HepG2 (cell line): ENCODE measurements at places on chromosomes 1 and 21. TPM values are rescaled to one million over a fixed set of nuclear protein-coding genes. Genes with fewer than 3 reads are reported as not detected.

DNA sequence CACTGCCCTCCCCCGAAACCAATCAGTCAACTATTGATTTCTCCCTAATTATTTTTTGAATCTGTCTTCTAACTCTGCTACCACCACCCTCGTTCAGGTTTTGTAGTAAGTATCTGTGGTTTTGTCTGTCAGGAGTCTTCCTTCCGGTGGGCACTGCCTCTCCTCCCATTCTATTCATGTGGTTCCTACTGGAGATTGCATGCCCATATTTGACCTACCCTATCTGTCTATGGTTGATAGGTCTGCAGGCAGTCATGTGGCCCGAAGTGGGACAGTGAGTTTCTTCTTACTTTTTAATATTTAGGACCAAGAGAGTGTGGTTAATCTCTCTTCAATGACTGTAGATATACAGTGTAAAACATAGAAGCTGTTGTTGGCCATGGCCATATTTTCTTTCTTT, 17.8 kb upstream of the MAST2 start:
- no peak for DNase-seq

GRCh38 chr1:163046071-163046470, 23.1 kb upstream of the RGS4 start:
- no peak for DNase-seq

DNA sequence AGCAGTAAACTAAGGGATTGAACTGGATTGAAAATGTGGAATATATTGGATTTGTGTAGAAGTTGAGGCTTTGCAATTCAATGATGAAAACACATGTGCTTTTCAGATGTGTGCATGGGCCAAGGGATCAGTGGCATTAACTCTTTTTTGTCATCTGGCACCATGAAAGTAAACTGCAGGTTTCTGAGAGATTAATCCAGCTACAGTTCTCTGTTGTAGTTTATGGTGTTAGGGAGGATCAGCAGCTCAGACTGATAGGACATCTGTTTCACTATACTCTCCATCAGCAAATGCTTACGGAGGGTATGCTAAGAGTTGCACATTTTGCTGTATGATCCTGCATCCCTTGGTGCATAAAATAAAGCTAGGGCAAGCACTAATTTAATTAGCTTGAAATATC, 82.6 kb downstream of the C1orf21 start:
- DNase-seq, result no peak

Gene GPR25
- polyA plus RNA-seq, result not detected in 2 replicates

GRCh38 chr1:62687903-62688686, at the start of gene DOCK7:
TSS of gene DOCK7 (minus strand) at chr1:62688386. CDS start at chr1:62688264, 122 bp downstream.
- peak; percentile 48 for DNase-seq

- no peak for DNase-seq
Observed at GRCh38 chr1:66415866-66416265, 118.1 kb upstream of the SGIP1 start.

DNA sequence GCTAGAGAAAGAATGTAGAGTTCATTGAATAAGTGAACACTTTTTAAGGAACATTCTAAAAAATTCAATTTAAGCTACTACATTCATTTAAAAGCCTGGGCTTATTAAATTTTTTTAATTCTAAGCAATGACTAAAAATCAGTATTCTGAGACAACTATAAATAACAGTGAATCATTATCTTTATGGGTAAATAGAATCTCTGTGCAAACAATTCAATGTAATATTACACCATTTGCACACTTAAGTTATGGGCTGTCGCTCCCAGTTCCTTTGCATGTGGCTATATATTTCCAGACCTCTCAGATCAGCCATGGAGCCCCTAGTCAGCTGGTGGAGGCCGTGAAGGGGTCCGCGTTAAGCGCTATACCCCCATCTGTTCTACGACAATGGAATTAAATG, 65.1 kb downstream of the KCNK1 start:
- DNase-seq, result no peak

DNA sequence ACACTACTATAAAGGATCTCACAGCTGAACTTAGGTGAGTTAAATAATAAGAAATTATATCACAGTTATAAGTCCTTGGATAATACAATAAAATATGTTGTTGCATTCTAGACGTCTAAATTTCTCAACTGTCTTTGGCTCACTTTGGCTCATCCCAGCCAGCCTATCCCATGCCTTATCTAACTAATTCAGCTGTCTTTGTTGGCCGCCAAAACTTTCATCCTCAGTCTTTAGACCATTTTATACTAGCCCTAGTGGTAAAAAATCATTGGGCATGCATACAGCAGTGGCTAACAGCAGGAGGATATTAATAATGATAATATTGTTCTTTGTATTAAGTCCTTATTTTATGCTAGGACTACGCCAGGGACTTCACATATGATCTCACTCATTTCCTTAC, 59.3 kb downstream of the CCDC18 start:
- no peak for DNase-seq

Gene KRTAP11-1
- polyA plus RNA-seq, result not detected in 2 replicates

Gene KCNK2
- polyA plus RNA-seq, result not detected in 2 replicates

Gene PLXNA2
- 2.1 TPM in 2 replicates for polyA plus RNA-seq

- no peak for DNase-seq
Observed at GRCh38 chr1:245316784-245317183, 162.0 kb downstream of the KIF26B start.

GRCh38 chr1:14371771-14372497, 226.6 kb upstream of the KAZN start:
- DNase-seq, result no peak

- DNase-seq, result no peak
Observed at GRCh38 chr1:53595906-53596305, 136.7 kb downstream of the DMRTB1 start.

Gene LDLRAD1
- 13.5 and 14.0 TPM in 2 replicates for polyA plus RNA-seq

DNA sequence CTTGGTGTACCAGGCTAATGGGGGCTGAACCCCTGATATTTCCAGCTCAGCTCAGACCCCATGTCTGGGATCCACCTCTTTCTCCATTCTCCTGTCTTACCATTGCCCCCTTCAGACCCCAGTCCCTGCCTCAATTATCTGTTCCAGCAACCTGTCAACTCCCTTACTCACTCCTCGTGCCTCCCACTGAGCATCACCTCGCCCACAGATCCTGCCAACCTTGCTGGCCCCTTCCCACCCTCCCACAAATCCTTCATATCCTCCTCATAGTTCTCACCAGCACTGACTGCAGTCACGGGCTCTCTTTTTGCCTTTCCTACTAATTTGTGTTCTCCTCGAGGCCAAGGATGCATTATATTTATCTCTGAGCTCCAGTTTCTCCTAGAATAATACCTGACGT, 62.9 kb downstream of the TMEM53 start:
- DNase-seq, result no peak

Gene VWA5B1
- not detected in 2 replicates for polyA plus RNA-seq

GRCh38 chr1:18154430-18155194, 47.0 kb downstream of the IGSF21 start:
- no peak for DNase-seq

DNA sequence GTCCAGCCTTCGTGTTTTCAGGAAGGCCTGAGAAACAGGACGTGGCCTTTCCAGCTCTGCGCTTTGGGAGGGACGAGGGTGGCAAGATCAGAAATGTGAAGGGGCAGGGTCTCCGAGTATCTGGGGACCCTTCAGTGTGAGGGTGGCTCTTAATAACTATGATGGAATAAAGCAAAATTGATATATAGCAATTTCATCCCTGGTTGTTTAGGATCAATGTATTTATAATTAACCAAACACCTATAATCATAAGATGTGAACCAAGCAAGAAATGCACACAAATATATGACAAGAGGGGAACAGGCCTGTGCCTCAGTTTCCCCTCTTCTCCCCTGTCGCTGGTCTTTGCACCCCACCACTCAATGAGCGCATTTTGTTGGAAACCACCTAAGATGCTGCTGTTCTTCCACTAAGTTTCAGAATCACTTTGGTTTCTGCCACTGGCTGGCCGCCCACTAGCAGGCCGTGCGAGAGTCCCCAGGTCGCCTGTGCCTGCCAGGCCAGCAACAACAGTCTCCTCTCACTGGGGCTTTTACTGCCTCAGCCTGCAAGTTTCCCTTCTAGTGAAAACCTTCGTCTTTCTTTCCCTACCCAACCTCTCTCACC, 36.6 kb downstream of the UBASH3A start:
- no peak for DNase-seq

DNA sequence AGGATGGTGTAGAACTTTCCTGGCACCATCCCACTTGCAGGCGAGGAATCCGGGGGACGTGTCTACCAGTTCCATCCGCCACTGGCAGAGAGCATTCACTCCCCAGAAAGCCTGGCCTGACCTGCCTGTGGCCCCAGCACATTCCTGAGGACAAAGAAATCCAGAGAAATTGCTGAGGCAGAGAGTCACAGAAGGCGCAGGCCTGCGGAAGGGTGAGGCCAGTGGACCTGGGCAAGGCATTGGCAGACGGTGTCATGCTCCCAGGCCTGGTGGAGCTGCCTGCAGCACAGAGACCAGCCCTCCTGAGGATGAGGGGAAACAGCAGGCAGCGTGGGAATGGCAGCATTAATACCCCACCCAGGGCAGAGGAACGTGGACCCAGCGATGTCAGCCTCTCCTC, 81.2 kb upstream of the F3 start:
- no peak for DNase-seq

Gene ADORA3
- 0.09 TPM in 1 of 2 replicates, not detected in the other for polyA plus RNA-seq

DNA sequence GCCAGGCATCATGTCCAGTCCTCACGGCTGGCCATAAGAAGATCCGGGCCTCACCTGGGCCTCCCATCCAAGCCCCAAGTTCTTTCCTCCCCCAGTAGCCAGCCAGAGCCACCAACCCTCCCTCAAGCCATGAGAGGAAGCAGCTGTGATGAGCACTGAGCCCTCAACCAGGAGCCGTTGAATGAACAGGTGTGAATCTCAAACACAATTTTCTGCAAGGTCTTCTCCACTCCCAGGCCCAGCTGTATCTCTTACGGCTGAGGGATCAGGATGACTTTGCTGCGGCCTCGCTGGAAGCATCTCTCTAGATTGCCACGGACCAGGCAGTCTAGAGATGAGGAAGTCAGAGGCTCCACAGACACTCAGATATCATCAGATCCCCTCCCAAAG, 9.8 kb upstream of the CLDN14 start:
- DNase-seq, result no peak

Gene CLEC20A
- polyA plus RNA-seq, result not detected in 2 replicates

DNA sequence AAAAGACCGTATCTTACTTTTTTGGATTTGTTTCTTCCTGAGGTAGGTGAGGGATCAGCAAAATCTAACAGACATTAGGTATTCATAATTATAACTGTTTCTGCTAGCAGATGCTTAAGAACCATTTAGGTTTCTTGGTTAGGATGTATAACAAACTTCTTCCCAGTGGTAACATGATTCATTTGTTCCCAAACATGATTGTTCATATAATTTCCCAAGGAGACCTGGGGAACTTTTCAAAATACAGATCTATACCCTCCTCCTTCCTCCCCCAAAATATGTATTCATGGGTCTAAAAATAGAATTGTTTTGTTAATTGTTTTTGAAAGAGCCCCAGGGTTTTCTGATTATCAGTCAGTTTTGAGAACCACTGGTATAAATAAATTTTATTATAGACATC, 228.2 kb downstream of the COP1 start:
- no peak for DNase-seq

Gene KRTAP10-4
- not detected in 2 replicates for polyA plus RNA-seq

Gene C8A
- 10.5 and 13.9 TPM in 2 replicates for polyA plus RNA-seq

DNA sequence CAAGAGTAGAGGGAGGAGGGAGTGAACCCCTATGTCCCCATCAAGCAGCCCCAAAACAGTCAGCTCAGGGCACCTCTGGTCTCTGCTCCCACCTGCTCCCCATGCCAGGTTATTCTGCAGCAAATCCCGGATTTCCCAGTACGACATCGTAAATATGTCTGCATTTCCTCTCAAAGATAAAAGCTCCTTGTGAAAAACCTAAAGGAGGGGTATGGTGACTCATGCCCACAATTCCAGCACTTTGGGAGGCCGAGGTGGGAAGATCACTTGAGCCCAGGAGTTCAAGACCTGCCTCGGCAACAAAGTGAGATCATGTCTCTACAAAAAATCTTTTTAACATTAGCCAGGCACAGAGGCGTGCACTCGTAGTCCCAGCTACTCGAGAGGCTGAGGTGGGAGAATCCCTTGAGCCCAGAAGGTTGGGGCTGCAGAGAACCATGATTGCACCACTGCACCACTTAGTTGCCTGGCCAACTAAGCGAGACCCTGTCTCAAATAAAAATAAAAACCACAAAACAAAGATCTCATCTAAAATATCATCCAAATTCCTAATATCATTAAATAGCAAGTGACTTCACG, 7.1 kb downstream of the ACOT7 start:
- DNase-seq, result no peak

DNA sequence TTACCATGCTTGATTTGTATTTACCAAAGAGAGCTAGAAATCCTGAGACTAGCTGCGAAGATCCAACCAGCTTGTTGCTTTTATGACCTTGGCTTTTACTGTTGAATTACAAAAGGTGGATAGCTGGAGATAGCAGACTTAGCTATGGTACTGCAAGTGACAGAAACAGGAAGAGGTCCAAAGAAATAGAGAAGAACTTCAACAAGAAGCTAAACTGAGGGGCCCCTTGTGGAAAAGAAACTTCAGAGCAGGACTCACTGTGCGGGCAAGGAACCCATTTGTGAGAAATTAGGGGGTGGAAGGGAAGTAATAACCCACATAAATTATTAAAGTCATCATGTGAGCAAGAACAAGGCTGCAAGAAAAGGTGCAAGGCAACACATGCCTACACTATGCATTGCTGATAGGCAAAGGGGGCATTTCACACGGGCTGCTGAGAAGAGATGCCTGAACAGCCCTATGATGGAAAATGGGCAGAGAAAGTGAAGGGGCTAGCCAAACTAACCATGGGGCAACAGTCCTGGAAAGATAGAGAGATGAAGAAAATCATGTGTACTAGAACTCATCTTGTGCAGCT, 116.6 kb upstream of the PRDX6 start:
- peak; percentile 4 for DNase-seq

DNA sequence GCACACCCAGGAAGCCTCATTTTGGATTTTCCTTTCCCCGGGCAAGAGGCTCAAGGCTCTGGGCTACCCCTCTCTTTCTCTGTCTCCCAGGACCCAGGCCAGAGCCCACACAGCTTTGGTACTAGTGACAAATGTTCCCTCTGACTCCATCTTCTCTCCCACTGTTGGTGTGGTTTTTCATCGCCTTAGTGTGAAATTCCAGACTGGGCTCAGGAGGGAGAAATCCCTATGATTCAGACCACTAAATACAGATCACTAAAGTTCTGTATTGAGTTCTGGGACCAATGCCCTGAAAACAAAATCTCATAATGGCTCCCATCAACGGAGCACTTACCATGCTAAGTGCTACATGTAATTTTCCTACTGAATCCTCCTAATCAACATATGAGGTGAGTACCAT, 26.1 kb downstream of the IQGAP3 start:
- no peak for DNase-seq

DNA sequence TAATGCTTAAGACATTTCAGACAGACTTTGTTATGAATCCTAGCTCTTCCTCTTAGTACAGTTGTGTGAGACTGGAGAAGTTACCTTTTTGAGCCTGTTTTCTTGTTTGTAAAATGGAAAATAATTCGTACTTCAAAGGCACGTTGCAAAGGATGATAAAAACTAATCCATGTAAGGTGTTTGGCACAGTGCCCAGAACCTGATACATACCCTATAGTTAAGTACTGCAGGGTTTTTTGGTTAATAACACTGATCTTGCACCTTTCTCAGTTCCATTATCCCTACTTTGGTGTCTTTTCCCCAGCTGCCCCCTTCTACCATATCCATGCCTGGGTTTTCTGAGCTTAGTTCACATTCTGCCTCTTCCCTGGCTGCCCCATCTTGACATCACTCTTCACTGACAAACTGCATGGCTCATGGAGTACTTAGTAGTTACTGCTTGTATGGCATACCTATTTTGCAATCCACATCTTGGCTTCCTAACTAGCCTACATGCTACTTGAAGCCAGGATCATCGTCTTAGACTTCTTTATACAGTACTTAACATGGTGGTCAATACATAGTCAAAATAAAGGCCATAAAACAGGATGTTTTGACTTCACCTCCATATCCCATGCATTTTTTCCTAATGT, 10.1 kb downstream of the CCDC185 start:
- no peak for DNase-seq
